CD4-positive, alpha-beta memory T cell (primary cell): ENCODE measurements at places on chromosomes 12 and 14.

DNA sequence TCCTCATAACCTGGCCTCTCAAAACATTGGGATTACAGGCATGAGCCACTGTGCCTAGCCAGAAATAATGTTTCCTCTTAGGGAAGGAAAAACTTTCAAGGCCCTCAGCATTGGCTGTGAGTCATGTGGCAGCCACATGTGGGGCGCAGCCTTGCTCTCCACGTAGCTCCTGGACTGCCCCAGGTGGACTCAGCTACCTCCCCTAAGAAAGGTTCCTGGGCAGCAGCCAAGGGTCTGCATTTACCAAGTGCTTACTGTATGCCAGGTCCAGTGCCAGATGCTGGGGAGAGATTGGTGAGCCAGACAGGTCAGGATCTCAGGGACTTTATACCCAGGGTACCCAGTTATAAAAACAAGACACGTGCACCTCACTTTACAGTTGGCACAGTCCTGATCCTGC lies 3.7 kb upstream of the TRPV4 start:
- H3K4me1 ChIP-seq = no peaks in the 10 kb centered on the region
- no peaks in the 10 kb centered on the region for H3K27me3 ChIP-seq
- no peaks in the 10 kb centered on the region for H3K36me3 ChIP-seq
- no peak for DNase-seq
- H3K4me3 ChIP-seq = no peak overlapping the region
- no peak overlapping the region for H3K27ac ChIP-seq

DNA sequence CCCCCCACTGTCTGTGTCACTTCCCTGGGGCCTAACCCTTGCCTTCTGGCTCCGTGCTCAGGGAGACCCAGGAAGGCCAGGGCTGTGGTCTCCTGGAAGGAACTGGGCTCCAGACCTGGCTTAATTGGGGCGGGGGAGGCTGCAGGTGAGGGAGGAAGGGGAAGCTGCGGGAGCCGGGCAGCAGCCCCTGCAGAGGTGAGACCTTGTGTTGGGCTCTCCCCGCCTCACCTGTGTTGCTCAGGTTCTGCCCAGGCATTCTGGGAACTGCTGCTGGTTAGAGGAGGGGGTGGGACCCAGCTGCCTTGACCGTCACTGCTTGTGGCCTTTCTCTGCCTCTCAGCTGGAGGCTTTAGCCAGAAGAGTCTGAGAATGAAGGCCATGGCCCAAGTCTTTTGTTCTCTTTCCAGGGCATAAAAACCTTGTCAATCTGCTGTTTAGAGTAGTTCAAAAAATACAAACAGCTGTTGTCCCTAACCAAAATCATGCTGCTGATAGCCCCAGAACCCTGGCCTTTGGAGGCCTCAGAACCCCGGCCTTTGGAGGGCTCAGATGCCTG lies 247.6 kb downstream of the CHST11 start:
- H3K36me3 ChIP-seq = peaks cover 5% of the 10 kb centered on the region
- DNase-seq = no peak
- H3K4me3 ChIP-seq = no peak overlapping the region
- no peaks in the 10 kb centered on the region for H3K27me3 ChIP-seq
- H3K4me1 ChIP-seq = no peaks in the 10 kb centered on the region

DNA sequence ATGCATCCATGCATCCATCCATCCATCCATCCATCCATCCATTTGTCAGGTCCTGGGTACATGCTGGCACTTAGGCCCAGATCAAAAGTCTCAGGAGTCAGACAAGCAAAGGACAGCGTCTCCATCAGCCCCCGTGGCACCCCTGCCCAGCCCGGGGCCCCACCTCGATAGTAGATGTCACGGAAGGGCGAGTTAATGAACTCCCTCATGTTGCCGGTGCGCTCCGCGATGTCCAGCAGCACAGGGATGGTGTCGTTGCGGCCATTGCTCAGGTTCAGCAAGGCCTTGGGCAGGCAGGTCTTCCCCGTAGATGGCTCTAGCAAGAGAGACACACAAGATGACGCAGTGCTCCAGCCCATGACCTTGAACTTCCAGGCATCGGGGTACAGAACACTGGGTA lies 30.4 kb downstream of the TRPV4 start:
- DNase-seq = no peak
- H3K27me3 ChIP-seq = no peaks in the 10 kb centered on the region
- H3K27ac ChIP-seq = no peak overlapping the region

- no peaks in the 10 kb centered on the region for H3K4me1 ChIP-seq
Measured at GRCh38 chr12:56206452-56207166, 15.1 kb downstream of the RNF41 start.
